Psoas muscle (tissue), 8 donors: ENCODE measurements at places on chromosomes 1 and 21.

DNA sequence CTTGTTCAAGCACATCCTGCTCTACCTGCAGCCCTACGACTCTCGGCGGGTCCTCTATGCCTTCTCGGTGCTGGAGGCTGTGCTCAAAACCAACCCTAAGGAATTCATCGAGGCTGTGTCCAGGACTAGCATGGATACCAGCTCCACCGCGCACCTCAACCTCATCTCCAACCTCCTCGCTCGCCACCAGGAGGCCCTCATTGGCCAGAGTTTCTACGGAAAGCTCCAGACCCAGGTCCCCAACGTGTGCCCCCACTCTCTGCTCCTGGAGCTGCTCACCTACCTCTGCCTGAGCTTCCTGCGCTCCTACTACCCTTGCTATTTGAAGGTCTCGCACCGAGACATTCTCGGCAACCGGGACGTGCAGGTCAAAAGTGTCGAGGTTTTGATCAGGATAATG, 74.3 kb upstream of the MORC3 start:
- no peak for DNase-seq

- DNase-seq = peak; percentile 77
Measured at GRCh38 chr1:203771901-203772301, 6.9 kb downstream of the LAX1 start.

DNA sequence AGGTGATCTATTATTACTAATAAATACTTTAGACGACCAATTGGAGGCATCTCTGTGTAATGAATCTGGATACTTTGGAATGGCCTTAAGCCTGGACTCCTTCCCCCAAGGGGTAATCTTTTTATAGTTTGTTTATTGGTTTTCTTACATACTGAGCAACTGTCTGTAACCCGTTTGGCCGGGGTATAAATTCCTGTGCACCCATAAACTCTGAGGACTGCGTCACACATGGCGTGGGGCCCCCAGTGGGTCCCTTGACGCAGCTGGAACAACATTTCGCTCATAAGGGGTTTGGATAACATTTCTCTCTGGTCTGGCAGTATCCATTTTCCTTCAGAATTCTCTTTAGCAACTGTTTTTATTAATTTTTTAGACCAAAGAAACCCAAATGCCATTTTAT, 26.5 kb downstream of the SCCPDH start:
- DNase-seq = no peak

- DNase-seq = no peak
Measured at GRCh38 chr1:223776075-223776814, 63.9 kb downstream of the CAPN2 start.

DNA sequence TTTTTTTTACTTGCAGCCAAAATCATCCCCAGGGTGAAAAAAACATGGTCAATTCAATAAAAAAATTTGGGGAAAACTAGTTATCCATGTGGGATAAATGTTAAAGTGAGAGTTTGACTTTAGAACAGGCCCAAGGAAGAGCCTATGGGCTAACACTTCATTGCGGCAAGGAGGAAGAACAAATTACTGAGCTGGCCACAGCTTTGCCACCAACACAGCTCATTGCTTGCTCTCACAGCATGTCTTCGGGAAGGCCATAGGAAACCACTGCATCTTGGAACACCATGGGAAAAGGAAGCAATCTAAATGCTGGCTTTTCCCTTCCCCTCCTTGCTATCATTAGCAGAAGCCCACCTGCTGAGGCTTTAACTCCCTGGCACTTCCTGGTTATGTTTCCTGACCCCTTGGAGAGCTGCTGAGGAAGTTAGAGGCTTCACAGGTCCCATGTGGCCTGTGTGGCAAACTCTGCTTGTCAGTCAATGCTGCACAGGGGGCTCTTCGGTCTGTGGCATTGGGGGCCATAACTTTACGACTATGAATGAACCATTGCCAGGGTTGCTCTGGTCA, 86.0 kb downstream of the SLC25A24 start:
- DNase-seq = no peak

GRCh38 chr1:17973694-17974093, 133.9 kb upstream of the IGSF21 start:
- DNase-seq = no peak

- peak; percentile 48 for DNase-seq
Measured at GRCh38 chr1:34166191-34166624, 1.2 kb upstream of the CSMD2 start.

- DNase-seq = peak; percentile 5
Measured at GRCh38 chr1:7426780-7427604, 344.1 kb upstream of the VAMP3 start.

DNA sequence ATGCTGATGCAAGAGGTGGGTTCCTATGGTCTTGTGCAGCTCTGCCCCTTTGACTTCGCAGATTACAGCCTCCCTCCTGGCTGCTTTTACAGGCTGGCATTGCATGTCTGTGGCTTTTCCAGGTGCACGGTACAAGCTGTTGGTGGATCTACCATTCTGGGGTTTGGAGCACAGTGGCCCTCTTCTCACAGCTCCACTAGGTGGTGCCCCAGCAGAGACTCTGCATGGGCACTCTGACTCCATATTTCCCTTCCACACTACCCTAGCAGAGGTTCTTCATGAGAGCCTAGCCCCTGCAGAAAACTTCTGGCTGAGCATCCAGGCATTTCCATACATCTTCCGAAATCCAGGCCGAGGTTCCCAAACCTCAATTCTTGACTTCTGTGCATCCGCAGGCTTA, 989.0 kb downstream of the PLA2G4A start:
- DNase-seq = no peak

GRCh38 chr1:29523576-29523975, 287.3 kb downstream of the PTPRU start:
- DNase-seq = no peak

DNA sequence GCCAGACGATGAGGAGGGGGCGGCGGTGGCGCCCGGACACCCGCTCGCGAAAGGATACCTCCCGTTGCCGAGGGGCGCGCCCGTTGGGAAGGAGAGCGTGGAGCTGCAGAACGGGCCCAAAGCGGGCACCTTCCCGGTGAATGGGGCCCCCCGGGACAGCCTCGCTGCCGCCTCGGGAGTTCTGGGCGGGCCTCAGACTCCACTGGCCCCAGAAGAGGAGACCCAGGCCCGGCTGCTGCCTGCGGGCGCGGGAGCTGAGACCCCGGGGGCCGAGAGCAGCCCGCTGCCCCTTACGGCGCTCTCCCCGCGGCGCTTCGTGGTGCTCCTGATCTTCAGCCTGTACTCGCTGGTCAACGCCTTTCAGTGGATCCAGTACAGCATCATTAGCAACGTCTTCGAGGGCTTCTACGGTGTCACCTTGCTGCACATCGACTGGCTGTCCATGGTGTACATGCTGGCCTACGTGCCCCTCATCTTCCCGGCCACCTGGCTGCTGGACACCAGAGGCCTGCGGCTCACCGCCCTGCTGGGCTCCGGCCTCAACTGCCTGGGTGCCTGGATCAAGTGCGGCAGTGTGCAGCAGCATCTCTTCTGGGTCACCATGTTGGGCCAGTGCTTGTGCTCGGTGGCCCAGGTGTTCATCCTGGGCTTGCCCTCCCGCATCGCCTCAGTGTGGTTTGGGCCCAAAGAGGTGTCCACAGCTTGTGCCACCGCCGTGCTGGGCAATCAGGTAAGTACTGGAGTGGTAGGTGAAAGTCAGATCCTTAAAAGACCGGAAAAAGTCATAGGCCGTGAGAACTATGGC, 588 bp downstream of the FLVCR1 start:
- no peak for DNase-seq

DNA sequence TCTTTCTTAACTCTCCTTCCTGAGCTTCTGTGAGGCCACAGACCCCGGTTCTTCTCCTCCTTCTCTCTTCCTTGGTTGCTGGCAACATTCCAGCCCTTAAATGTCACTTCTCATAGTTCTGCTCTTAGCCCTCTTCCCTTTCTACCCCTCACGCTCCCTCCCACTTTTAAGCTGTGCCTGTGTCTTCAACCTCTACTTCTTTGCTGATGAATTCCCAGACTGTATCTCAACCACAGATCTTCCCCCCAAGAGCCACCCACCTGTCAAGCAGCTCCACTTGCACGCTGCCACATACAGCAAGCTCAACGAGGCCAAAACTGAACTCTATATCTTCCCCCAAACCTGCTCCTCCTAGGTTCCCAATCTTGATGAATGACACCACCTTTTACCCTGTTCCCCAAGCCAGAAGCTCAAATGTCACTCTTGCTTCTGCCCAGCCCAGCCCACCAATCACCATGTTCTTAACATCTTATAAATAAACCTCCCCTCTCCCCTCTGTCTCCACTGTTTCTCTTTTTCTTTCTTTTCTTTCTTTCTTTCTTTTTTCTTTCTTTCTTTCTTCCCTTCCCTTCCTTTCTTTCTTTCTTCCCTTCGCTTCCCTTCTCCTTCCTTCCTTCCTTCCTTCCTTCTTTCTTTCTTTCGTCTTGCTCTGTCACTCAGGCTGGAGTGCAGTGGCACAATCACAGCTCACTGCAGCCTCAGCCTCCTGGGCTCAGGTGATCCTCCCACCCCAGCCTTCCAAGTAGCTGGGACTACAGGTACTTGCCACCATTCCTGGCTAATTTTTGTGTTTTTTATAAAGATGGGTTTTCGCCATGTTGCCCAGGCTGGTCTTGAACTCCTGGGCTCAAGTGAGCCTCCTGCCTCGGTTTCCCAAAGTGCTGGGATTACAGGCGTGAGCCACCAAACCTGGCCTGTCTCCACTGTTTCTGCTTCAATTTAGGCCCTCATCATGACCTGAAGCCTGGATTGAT, 19.8 kb upstream of the PTP4A2 start:
- DNase-seq = no peak

DNA sequence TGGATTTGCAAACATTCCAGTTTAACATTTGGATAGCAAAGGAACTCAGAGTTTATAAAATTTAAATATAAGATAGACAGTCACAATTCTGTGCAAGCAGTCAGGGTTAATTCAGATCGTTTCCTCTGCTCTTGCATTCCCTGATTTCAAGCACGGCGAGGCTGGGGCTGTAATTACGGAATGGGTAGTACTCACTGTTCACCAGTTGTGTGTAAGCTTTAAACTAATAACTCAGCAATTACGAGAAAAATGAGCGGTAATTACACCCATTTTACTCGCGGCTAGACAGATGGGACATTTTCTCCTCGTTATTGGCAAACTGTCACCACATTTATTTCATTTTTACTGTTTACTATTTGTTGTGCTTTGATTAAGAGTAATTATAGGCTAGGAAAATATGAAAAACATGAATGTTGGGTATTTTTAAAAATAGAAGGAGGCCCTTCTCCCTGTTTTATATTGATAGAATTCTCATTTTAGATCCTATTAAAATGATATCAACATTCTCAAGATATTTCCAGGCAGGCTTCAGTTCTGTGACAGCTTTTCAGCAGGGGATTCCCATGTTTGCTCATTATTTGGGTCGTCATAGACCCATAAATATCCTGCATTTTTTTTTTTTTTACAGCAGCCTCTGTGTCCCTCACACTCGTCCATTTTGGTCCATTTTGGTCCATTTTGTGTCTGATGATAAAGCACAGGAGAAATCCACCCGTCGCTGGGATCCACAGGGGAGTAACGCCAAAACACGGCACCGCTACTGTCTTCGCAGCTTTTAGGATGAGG, 208.3 kb downstream of the DSCAM start:
- no peak for DNase-seq

DNA sequence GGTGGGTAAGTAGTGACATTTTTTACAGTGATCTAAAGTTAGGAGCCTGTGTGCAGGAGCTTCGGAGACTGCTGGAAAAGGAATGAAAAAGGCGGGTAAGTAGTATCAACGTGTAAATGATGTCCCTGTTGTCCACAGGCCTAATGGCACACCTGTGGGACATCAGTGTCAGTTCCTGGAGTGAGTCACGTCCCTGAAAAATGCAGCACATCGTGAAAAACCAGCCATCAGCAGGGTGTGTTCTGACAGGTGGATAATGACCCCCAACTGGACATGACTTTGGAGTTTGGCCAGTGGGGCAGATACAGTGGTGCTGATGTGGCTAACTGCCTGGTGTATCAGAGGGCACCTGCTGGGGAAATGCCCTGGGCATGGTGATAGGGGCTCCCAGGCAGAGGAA, 12.0 kb upstream of the PRDM15 start:
- no peak for DNase-seq

GRCh38 chr21:33690874-33691273, 48.6 kb downstream of the ITSN1 start:
- no peak for DNase-seq

DNA sequence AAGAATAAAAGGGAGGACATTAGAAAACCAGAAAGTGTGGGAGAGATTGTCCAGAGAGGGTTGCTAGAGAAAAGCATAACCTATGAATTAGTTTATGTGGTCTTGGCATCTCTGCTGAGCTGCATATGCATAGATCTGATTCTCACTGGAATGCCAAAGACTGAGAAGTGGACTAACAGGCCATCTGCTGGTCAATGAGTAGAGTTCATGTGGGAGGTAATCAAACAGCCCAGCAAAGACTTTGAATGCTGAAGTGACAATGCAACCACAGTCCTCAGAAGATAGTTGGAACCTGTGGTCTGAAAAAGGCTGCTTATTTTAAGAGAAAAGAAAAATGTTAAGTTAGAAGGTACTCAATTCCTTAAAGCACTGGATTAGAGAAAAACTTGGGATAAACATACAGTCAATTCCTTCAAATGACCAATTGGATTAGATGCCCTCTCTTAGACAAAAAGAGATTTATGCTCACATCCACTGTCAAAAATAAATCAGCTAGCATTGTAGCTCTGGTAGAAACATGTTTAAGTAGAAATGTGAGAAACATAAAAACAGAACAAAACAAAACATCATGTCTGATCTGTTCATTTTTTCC, 382.8 kb downstream of the AMY1C start:
- DNase-seq = no peak

DNA sequence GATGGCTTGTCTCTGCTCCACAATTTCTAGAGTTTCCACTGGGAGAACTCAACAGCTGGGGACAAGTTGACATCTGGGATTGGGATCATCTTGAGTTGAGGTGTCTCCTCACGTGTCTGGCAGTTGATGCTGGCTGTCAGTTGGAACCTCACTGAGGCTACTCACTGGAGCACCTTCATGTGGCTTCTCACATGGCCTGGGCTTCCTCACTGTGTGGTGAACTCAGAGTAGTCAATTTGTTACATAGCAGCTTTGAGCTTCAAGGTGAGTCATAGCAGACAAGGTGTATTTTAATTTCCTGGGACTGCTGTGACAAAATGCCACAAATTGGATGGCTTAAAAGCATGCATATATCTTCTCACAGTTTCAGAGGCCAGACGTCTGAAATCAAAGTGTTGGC, 44.0 kb downstream of the NTNG1 start:
- DNase-seq = no peak

DNA sequence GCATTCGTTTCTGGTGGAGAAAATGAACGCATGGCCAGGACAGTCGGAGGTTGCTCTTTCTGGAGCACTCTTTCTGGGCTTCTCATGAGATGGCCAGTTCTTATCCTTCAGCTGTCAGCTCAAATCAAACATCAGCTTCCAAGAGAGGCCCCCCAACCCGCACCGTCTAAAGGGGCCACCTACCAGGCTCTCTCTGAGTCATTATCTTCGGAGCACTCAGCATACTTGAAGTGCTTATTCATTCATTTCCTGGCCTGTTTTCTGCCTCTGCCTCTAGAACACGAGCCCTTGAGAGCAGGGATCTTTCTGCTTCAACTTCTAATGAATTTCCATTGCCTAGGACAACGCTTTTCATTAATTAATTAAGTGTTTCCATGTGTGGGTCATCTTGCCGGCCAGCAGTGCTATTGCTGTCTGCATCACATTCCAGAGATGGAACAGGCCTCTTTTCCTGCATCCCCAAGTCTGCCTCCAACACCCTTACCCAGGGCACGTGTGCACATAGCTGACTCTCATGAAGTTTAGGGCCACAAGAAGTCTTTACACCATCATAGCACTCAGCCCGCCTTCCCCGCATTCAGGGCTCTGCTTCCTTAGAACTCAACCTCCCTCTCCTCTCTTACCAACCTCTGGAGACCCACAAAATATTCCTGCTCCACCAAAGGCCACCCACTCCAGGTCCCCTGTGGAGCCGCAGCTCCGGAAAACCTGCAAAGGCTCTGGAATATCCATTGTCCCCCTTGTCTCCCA, 52.1 kb upstream of the LAPTM5 start:
- no peak for DNase-seq

GRCh38 chr1:245576323-245576722, 421.5 kb downstream of the KIF26B start:
- DNase-seq = no peak
